ENCODE measurements at places on chromosomes 5 and 9.

DNA sequence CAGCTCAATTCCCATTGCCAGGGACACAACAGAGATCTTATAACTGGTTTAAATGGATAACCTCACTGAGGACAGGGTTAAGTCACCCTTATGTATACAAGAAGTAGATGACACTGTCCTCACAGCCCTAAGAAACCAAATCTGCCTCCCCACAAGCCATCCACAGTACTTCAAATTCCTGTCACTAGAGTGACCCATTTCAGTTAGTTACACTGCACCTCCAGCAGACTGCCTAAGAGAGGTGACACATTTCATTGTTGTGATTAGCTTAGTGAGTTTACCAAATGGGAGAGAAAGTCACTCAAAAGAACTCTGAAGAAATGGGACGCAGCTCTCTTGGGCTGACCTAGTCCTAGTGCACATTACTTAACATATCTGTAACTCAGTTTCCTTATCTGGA, 53.6 kb upstream of the HTR1A start:
- no peak for DNase-seq

GRCh38 chr9:92393686-92394085, 10.7 kb downstream of the OGN start:
- no peak for DNase-seq

GRCh38 chr5:161847941-161848391, at the start of gene GABRA1:
GABRA1 (plus strand) TSS chr5:161848120; CDS start chr5:161850811, 2,691 bp downstream.
- DNase-seq: no peak

- peak; percentile 66 for DNase-seq
These were observed 90.8 kb downstream of the PLPPR1 start for GRCh38 chr9:101119206-101119819.

DNA sequence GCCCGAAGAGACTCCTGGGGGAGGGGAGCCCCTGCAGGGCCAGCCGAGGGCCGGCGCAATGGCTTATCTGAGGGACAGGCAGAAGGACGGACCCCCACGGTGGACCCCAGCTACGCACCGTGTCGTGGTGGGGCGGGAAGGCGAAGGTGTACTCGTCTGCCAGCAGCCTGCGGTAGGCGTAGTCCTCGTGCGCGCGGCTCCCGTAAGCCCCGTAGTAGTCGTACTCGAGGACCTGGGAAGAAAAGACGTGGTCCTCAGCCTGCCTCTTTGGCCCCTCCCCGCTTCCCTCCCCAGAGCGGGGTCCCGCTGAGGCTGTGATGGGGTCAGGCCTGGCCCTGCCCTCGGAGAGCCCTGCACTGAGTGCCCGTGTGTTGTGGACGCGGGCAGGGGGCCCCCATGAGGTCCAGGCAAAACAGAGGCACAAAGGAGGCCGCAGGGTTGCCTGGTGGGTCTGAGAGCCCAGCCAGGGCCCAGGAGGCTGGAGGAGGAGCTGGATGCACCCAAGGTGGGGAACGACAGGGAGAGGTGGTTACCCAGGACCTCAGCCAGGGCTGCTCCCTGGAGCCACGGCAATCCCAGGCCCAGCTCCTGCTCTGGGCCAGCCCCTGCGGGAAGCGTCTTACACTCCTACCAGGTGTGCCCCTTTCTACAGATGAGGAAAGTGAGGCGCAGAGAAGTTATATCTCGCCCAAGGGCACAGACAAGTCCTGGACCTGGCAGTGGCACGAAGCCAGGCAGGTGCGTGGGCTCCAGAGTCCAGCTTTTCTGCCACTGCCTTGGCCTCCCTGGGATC, 35.2 kb downstream of the SARDH start:
- no peak for DNase-seq

- no peak for DNase-seq
These were observed 140.2 kb downstream of the NFIB start for GRCh38 chr9:14173713-14174112.

GRCh38 chr9:98709968-98710965, 1.5 kb upstream of the GABBR2 start:
- no peak for DNase-seq

DNA sequence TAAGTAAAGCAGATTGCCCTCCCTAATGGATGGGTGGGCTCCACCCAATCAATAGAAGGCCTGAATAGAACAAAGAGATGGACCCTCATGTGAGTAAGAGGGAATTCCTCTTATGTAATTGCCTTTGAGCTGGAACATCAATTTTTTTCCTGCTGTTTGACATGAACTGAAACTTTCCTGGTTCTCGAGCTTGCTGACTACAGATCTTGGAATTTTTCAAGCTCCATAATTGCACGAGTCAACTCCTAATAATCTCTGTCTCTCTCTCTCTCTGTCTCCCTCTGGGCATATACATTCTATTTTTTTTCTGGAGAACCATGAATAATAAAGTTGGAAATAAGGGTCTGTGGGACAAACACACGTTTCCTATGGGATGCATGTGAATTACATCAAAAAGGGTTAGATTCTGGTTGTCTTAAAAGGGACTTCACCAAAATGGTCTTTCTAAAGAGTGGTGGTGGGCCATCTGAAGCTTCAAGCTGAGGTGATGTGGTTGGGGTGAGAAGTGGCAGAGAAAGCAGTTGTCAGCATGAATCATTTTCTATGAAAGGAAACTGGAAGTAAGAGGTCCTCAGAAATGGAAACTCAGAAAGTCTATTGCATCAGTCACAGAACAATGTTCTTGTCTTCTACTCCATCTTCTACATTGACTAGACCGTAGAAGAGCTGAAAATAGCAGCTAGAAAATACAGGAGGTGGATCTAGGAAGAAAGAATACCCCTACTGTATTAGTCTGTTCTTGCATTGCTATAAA, 47.0 kb upstream of the HOMER1 start:
- no peak for DNase-seq

- DNase-seq: no peak
These were observed 84.3 kb upstream of the COL5A1 start for GRCh38 chr9:134557331-134557730.

DNA sequence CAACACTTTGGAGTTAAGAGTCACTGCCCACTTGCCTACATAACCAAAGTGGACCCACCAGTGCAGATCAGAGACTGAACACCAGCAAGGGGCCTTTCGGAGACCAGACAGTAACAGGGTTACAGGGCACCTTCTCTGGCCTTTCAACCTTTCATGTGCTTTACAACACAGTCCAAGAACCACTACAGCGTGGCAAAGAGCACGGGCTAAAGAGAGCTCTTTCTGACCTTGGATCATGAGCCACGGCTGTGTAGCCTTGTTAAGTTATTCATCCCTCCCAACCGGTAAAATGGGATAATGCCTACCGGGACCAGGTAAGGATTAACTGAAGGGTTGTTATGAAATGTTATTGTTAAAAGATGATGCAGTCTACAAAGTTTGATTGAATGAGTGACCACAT, 75.0 kb downstream of the TLE1 start:
- no peak for DNase-seq

DNA sequence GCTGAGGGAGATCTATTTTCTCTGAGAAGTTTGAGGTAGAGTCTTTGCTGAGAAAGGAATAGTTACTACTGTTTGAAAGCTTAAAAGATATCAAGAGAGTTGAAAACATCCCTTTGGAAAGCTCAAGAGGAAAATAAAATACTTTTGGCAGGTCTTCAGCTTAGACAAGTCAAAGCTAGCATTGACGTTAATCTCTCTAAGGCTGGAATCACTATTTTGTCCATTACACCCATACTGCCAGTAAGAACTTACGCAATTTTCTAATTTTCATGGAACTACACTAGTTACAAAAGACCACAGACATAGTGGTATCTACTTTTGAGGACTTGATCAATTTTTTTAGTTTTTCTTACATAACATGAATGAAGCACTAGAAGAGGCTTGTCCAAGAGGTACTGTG, 494.9 kb downstream of the PSAT1 start:
- DNase-seq: no peak

GRCh38 chr9:131633491-131634031, 88.2 kb downstream of the PRRT1B start:
- no peak for DNase-seq
